ENCODE measurements at places on chromosomes 7 and 10. TPM values are rescaled to one million over a fixed set of nuclear protein-coding genes. Genes with fewer than 3 reads are reported as not detected.

Gene MACC1
- 9.5 TPM for polyA plus RNA-seq

Gene RET
- polyA plus RNA-seq: 2.0 TPM

Gene SH3PXD2A
- polyA plus RNA-seq: 89.3 TPM

Gene ITPRID1
- 0.07 TPM for polyA plus RNA-seq

Gene PBLD
- 15.1 TPM for polyA plus RNA-seq

Gene MCM10
- polyA plus RNA-seq: 12.3 TPM

Gene FAM25G
- not detected for polyA plus RNA-seq

Gene PNLIPRP2
- not detected for polyA plus RNA-seq

Gene HHEX
- polyA plus RNA-seq: 22.1 TPM

GRCh38 chr7:45157653-45158401 lies at the start of gene RAMP3:
TSS of gene RAMP3 (plus strand) at chr7:45157791. CDS start at chr7:45157829, 38 bp downstream.
- H3K27me3 ChIP-seq: peaks cover 9% of the 10 kb centered on the region
- H3K27ac ChIP-seq: peak within 1 kb of the TSS; percentile 53
- DNase-seq: peak; percentile 81
- H3K4me3 ChIP-seq: peak within 1 kb of the TSS; percentile 47
- no peaks in the 10 kb centered on the region for H3K36me3 ChIP-seq

GRCh38 chr7:86733783-86734182 lies 90.1 kb downstream of the GRM3 start:
- DNase-seq: no peak
- H3K4me1 ChIP-seq: no peaks in the 10 kb centered on the region
- no peaks in the 10 kb centered on the region for H3K27me3 ChIP-seq

- H3K4me1 ChIP-seq: no peaks in the 10 kb centered on the region
- H3K27ac ChIP-seq: no peak overlapping the region
- no peaks in the 10 kb centered on the region for H3K27me3 ChIP-seq
Measured at GRCh38 chr10:48838834-48839233, 100.8 kb downstream of the LRRC18 start.

DNA sequence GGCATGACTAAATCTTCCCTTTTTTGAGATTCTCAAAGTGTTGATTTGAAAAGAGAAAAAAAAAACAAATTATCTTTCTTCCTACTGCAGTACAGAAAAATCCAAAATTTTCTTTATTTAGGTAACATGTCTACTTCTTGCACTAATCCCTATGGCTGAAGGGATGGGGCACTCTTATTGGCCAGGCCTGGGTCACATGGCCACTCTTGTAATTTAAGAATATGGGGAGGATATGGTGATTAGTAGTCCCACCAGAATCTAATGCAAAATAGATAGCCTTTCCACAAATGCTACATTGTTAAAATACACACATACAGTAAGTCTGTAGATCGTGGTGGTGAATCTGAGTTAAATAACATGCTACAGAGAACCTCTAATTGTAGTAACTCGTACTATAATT lies 7.0 kb upstream of the PALS2 start:
- H3K27ac ChIP-seq: no peak overlapping the region
- no peak overlapping the region for H3K4me3 ChIP-seq
- H3K4me1 ChIP-seq: no peaks in the 10 kb centered on the region
- H3K27me3 ChIP-seq: peaks cover 3% of the 10 kb centered on the region
- no peaks in the 10 kb centered on the region for H3K36me3 ChIP-seq

DNA sequence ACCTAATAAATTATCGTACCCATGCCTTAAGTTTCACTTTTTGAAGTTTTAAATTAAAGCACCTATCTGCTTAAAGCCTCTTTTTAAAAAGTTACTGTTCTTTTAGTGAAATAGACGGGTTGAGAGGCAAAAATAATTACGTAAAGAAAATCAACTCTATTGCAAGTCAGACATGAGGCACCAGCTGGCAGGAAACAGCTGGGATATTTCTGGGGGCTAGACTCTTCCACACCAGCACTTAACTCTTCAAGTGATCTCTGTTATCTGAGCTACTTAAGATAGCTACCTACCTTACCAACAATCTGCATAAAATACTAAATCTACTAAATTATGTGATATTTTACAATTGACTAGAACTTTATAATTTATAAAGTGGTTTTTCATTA lies 35.8 kb downstream of the GBF1 start:
- H3K4me1 ChIP-seq: peaks cover 28% of the 10 kb centered on the region
- peaks cover 16% of the 10 kb centered on the region for H3K36me3 ChIP-seq
- no peaks in the 10 kb centered on the region for H3K27me3 ChIP-seq
- no peak for DNase-seq

DNA sequence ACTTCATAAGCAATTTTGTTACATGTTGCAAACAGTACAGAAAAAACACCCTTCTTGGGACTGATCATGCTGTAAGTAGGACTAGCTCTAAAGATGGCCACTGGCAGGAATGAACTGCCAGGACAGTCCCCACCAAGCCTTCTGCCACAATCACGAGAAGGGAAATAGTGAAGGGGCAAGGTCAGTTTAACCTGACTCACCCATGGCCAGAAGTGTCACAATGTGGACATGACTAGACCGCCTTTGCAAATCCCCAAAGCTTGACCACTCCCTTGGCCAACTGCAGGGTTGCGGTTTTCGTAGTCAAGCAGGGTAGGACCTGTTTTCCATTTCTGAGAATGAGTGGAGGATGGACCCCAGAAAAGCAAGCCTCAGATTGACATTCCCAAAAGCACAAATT lies 19.4 kb upstream of the FRAT2 start:
- no peaks in the 10 kb centered on the region for H3K27me3 ChIP-seq
- no peak overlapping the region for H3K4me3 ChIP-seq
- H3K36me3 ChIP-seq: peaks cover 62% of the 10 kb centered on the region

DNA sequence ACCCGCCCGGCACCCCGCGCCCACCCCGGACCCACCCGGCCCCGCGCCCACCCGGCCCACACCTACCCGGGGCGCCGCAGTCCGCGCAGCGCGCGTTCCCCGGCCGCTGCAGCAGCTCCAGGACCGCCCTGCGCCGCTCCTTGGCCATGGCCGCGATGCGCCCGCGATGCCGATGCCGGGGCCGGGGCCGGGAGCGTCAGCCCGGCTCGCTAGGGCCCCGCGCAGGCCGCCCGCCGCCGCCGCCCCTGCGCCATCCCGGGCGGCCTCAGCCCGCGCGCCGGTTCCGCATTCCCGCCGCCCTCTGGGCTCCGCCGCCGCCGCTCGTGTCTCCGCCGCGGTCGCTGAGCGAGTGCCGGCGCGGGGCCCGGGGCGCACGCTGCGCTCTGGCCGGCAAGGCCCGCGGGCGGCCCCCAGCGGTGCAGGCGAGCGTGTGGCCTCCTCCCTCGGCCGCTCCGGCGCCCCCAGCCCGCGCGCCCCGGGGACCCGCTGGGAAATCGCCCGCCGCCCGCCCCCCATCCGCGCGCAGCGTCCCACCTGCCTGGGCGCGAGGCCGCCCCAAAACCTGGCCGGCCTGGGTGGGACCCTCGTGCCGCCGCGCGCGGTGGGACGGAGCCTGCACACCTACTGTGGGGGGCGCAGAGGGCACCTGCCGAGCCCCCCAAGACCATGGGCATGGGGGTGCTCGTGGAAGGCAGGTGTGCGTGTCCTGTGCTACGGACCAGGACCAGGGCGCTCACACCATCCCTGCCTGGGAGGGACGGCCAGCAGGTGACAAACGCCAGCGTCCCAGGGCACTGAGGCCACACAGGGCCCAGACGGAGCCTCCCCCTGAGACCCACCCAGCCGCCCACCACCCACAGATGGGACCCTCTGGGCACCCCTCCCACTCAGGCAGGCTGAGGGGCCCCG lies at the start of gene ADAP1:
ADAP1 (minus strand) TSS at position 351 of the 909 bp plus-strand sequence; CDS start at position 148, 203 bp downstream.
- peaks cover 6% of the 10 kb centered on the region for H3K4me1 ChIP-seq
- H3K36me3 ChIP-seq: no peaks in the 10 kb centered on the region
- peak within 1 kb of the TSS; percentile 66 for H3K4me3 ChIP-seq
- H3K27ac ChIP-seq: no peak within 1 kb of the TSS

GRCh38 chr7:42910306-42910705 lies 1.6 kb downstream of the C7orf25 start:
- no peaks in the 10 kb centered on the region for H3K27me3 ChIP-seq
- no peaks in the 10 kb centered on the region for H3K36me3 ChIP-seq
- H3K4me1 ChIP-seq: peaks cover 18% of the 10 kb centered on the region
- H3K27ac ChIP-seq: no peak overlapping the region
- DNase-seq: no peak

- H3K4me3 ChIP-seq: no peak overlapping the region
- H3K4me1 ChIP-seq: no peaks in the 10 kb centered on the region
- no peak overlapping the region for H3K27ac ChIP-seq
- H3K36me3 ChIP-seq: no peaks in the 10 kb centered on the region
Measured at GRCh38 chr7:127976056-127976737, 55.0 kb downstream of the LRRC4 start.

GRCh38 chr10:35079763-35080162 lies 10.4 kb downstream of the CUL2 start:
- H3K4me3 ChIP-seq: no peak overlapping the region
- H3K27me3 ChIP-seq: no peaks in the 10 kb centered on the region
- DNase-seq: no peak
- no peak overlapping the region for H3K27ac ChIP-seq

- H3K27me3 ChIP-seq: no peaks in the 10 kb centered on the region
- DNase-seq: no peak
- H3K27ac ChIP-seq: no peak overlapping the region
- H3K4me1 ChIP-seq: no peaks in the 10 kb centered on the region
Measured at GRCh38 chr10:91879515-91880170, 29.6 kb downstream of the FGFBP3 start.

GRCh38 chr7:107269790-107270189 lies 101.0 kb downstream of the HBP1 start:
- H3K4me1 ChIP-seq: no peaks in the 10 kb centered on the region
- no peaks in the 10 kb centered on the region for H3K27me3 ChIP-seq
- no peak for DNase-seq
- no peak overlapping the region for H3K4me3 ChIP-seq
- H3K36me3 ChIP-seq: no peaks in the 10 kb centered on the region
- H3K27ac ChIP-seq: no peak overlapping the region

DNA sequence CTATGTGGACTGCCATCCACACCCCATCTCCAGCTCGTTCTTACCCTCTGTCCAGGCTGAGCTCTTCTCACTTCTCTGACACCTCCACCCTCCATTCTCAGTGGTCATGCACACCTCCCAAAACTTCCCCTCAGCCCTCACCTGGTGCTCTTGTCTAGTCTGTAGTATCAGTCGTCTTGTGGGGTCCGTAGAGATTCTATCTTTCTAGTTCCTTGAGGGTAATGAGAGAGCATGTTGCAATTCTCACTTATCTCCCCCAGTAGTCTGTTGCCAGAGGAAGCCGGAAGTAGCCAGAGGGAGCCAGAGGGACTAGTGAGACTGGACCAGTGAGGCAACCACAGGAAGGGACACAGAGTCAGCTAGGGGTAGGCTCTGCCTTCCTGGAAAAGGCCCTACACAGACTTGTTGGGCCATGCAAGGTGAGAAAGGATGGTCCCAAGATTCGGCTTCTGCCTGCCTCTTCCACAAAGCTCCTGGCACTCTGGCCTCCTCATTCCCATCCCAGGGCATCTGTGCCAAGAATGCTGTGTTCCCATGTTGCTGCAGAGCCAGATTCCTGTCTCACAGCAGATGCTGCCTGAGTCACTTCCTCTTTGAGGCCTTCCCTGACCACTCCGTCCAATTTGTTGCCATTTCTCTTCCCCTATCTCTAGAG lies 50.6 kb upstream of the DUSP5 start:
- no peaks in the 10 kb centered on the region for H3K27me3 ChIP-seq
- H3K27ac ChIP-seq: no peak overlapping the region
- peaks cover 4% of the 10 kb centered on the region for H3K4me1 ChIP-seq
- DNase-seq: no peak

DNA sequence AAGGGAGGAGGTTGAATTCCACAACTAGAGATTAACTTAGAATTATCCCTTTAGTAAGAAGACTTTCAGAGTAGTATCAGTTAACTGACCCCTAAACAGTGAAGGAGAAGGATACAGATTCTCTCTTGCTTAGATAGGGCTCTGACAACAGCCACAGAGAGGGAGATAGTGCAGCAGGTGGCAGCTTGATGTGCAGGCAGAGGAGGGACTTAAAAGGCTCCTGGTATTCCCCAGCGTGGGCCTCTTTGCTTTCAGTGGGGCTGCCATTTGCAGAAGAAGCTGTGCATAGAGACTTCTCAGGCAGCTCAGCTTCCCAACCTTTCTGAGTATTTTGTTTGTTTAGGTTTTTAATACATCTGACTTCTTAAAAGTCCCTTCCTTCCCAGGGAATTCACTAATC lies 16.0 kb downstream of the FZD1 start:
- H3K4me1 ChIP-seq: no peaks in the 10 kb centered on the region
- no peaks in the 10 kb centered on the region for H3K27me3 ChIP-seq
- DNase-seq: no peak
- H3K36me3 ChIP-seq: no peaks in the 10 kb centered on the region
- H3K4me3 ChIP-seq: no peak overlapping the region

DNA sequence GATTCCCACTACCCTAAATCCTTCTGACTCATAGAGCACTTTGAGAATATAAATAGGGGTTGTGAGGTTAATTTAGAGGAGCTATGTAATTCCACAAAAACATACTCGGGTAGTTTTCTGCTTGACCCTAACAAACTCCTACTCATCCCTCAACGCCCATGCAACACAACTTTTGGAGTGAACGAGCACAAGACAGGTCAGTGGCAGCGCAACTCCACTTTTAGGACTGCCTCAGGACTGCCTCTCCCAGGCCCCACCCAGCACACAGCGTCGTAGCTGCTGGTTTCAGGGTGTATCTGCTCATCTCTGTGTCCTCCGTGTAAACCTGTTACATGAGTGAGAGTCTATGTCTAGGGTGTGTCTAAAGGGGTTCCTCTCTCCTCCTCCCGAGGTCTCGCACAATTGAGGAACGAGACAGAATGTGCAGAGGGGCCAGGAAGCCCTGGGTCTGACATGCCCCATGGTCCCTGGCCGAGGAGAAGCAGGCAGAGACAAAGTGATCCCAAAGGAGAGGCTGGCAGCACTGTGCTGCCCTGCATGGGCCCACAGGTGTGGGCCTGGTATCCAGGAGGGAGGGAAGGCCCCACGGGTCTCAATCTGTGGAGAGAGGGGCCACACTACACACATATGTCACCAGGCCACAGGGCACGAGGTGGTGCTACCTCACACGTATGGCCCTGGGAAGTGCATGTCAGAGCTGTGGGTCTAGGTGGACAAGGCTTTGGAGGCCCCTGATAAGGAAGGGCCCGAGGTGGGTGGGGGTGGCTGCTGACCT lies 45.5 kb downstream of the CAMK2B start:
- H3K36me3 ChIP-seq: no peaks in the 10 kb centered on the region
- H3K4me1 ChIP-seq: no peaks in the 10 kb centered on the region
- H3K27ac ChIP-seq: no peak overlapping the region
- no peak overlapping the region for H3K4me3 ChIP-seq
- peak; percentile 38 for DNase-seq

- no peak for DNase-seq
- no peak overlapping the region for H3K4me3 ChIP-seq
- no peaks in the 10 kb centered on the region for H3K36me3 ChIP-seq
- H3K27me3 ChIP-seq: peaks cover 4% of the 10 kb centered on the region
- H3K27ac ChIP-seq: no peak overlapping the region
Measured at GRCh38 chr10:116870949-116871348, 21.6 kb downstream of the ENO4 start.

GRCh38 chr10:72331575-72332422 lies 22.9 kb downstream of the DNAJB12 start:
- H3K27ac ChIP-seq: peak overlapping the region; percentile 86
- H3K4me1 ChIP-seq: peaks cover 100% of the 10 kb centered on the region
- no peak overlapping the region for H3K4me3 ChIP-seq
- H3K36me3 ChIP-seq: peaks cover 29% of the 10 kb centered on the region
- H3K27me3 ChIP-seq: no peaks in the 10 kb centered on the region

All from left lung (tissue), 14 donors.